ENCODE measurements at places on chromosomes 13 and 19.

DNA sequence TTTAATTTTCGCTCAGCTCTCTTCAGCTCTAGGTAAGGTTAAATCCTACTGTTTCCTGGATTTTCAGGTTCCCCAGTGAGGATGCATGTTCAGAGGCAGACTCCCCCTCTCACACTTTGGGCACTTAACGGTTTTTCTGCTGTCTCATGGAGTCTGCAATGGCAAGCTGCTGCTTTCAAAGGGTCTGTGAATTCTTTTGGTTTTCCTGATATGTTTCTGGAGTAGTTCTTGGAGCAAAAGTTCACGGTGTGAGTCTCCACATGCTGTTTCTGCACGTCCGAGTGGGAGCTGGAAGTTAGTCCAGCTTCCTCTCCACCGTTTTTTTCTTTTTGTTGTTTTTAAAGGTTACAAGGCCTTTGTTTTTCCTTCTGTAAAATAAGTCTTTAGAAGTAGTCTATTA lies 35.4 kb downstream of the DNAJC15 start:
- DNase-seq = no peak

DNA sequence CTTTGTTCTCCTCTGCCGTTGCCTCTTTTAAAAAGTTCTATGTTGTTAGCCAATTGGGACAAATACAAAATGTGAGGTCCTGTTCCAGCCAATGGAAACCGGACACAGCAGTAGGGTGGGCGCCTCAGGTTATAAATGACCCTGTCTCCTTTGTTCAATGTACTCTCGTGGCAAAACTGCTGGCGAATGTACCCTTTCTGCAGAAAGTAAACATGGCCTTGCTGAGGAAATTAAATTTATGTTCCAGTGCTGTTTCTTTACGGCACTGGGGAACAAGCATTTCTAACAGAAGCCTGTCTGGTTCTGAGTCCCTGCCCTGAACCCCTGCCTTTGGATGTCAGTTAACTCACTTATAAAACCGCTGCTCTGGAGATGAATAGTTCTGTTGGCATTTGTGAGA lies 140.7 kb downstream of the PCCA start:
- no peak for DNase-seq

- DNase-seq = no peak
Observed at GRCh38 chr13:26952551-26953143, 192.1 kb upstream of the GPR12 start.

DNA sequence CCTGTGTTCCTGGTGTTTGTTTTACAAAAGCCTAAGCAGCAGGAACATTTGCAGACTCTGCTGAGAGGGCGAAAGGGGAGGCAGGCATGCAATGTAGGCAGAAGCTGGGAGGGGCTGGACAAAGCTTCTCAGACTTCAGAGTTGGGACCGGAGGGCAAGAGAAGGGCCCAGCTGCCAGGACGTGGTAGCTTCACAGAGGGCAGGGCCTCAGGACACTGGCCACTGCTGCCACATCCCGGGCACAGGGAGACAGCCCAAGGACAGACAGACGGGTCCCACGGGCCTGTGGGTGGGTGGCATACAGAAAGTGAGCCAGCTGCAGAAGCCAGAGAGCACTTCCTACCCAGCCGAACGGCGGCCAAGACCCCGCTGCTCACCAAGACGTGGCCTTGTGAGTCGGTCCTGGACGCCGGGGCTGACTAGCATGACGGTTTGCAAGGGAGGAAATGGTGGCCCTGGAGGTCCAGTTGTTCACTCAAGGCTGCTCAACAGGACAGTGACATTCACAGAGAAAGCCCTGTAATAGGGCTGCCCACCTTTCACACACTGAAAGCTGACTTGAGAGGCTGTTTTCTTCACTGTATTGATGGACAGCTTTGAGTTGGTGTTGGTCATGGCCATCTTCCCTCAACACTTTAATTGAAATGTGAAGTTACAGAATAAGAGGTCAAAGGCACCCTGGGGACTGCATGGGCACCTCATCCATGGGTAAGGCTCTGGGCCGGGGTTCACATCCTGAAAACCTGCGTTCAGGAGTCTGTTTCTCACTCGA lies 23.7 kb upstream of the TFDP1 start:
- no peak for DNase-seq

- no peak for DNase-seq
Observed at GRCh38 chr13:41327994-41328790, 17.1 kb downstream of the NAA16 start.

DNA sequence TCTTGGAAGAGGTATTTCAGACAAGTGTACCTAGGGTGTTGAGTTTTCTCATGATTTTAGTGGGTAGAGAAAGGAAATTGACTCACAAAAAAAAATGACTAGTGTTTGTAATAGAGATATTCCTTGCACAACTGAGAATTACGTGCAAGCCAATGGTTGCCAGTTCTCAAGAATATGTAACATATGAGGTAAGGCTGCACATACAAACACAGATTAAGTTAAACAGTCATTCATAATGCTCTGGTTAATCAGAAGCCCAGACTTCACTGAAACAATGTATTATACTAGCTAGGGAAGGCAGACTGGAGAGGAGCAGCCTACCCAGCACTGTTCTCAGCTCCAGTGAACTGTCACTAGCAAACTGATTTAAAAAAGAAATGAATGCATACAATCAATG lies 418.3 kb downstream of the DIAPH3 start:
- no peak for DNase-seq

DNA sequence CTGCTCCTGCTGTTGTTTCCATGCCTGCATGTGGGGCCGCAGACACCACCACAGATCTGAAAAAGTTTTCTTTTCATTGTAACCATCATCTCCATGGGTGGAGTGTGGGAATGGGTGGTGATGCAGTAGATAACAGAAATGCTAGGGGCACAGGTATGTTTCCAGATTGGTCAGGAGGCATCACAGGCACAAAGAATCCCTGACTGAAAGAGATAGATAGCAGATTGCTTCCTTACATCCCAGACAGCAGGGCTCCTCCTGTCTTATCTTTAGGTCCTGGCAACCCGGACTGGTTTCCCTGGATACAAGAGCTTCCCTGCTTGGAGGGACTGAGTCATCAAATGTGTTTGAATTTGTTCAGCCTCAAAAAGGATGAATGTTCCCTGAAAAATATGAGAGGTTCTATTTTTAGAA lies 1937.6 kb downstream of the PCDH9 start:
- DNase-seq = no peak

DNA sequence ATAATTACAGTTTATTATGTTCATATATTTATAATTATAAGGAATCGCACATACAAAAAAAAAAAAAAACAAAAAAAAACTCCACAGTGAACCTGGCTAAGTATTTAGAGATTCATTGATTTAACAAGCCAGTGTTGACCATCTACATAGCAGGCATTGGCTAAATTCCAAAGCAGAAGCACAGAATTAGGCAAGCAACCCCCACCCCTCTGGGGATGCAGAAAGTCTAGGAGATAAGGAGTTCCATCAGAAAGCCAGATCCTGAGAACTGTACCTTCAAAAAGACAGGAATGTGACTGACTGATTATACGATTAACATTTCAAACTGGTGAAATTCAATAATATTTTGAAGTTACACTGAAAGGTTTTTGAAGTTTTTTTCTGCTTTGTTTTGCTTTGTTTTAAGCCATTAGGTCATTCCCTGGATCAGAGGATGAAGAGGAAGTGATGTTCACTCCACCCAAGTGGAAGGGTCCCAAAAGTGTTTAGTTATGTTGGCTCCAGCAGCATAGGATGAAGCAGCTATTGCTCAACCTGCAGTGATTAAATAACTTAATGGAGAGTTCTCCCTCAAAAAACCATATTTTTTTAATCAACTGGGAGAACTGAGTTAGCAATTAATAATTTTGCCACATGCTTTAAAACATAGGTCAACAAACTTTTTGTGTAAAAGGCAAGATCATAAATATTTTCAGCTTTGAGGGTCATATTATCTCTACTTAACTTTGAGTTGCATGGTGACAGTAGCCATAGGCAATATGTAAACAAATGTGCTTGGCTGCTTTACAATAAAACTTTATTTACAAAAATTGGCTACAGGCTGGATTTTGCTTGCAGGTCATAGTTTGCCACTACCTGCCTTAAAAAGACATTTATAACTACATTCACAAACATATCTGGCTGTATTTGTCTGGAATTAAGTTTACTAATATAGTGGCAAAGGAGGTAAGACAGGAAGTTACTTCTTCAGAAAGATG lies 49.6 kb downstream of the DOCK9 start:
- DNase-seq = no peak

GRCh38 chr13:105346141-105346775 lies 1189.2 kb downstream of the EFNB2 start:
- DNase-seq = no peak

- DNase-seq = no peak
Observed at GRCh38 chr13:25116044-25116443, 20.1 kb downstream of the PABPC3 start.

Data from NCI-H2171 (cell line).